ENCODE measurements at places on chromosomes 6 and 20.

DNA sequence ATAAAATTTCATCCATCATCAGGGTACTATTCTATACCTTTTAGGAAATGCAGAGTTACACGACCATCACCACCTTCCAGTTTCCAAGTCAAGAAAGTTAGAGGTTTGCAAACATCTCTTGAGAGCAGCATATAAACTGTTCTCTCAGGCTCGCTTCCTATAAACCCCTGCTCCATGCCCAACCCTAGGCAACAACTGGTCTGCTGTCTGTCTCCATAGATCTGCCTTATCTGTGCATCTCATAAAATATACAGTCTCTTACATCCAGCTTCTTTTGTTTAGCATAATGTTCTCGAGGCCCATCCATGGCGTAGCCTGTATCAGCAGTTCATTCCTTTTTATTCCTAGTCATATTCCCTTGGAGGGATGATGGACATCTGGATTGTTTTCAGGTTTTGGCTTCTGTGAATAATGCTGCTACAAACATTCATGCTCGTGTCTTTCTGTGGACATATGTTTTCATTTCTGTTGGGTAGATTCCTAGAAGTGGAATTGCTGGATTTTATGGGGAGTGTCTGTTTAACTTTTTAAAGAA is 6.1 kb downstream of the PTPRT start:
- no peak for DNase-seq

DNA sequence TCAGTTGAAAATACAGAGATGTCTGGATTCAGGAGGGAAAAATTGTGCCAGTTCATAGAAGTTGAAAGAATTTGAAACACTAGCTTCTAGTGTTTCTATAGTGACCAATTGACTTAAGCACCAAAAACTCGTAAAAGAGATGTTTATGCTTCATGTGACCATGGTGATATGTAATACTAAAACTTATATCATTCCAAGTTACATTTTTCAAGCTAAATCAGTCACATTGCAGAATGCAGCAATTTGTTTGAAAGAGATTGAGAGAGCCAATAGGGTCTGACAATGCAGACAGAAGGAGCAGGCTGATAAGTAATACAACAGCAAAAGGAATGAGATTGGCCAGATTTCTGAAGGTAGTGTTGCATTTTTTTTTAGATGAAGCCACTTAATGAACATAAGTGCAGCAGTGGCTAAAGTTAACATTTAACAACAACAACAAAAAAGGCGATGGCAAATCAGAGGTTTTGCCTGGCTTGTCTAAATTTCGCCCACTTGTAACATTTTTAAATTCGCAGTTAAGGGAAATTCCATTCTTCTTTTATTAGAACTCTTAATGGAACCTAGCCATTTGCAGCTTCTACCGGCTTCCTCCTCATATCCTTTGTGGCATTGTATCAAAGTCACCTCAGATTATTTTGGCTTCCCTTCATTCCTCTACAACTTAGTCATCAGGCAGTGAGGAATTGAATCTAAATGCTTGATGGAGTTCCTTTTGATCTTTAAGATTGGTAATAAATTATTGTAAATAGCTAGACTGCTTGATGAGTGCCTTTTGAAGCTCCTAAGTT is 484.0 kb upstream of the SOX4 start:
- peak; percentile 73 for DNase-seq

DNA sequence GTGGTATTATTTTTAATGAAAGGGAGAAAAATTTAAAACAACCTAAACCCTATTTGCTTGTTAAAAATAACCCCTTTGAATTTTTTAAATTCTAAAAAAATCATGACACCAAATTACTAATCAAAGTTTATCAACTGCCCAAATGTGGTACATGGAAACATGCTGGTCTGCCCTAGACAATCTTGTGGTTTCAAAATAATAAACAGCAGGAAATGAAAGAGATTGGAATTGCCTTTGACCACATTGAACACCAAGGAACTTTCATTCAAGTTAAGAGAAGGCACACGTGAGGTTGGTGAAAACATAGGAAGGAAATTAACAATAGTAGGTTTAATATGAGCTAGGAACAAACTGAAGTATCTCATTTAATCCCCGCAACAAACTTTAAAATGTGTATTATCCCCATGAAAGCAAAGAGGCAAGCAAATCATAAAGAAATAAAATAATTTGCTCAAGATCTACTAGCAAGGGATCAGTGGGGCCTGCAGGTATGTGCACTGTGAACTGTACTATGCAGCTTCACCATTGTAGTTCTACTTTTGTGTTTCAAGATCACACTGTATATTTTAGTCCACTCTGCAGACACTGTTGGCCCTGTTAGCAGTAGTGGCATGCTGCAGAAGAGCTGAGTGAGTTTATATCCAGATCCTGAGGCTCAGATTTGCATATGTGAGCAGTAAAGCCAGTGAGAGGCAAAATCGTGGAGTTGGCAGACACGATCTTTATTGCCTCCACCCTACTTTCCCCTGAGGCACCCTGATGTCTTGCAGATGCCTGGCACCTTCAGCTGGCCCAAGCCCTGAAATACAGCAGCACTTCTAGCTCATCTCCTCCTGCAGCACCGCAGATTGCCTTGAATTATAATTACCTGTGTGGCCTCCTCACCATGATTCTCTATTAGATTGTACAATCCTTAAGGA is 157.8 kb upstream of the TENT5A start:
- DNase-seq = no peak

GRCh38 chr6:17305219-17306001 is 24.2 kb downstream of the RBM24 start:
- DNase-seq = no peak

GRCh38 chr20:64219202-64219601 is 36.3 kb upstream of the PCMTD2 start:
- no peak for DNase-seq

DNA sequence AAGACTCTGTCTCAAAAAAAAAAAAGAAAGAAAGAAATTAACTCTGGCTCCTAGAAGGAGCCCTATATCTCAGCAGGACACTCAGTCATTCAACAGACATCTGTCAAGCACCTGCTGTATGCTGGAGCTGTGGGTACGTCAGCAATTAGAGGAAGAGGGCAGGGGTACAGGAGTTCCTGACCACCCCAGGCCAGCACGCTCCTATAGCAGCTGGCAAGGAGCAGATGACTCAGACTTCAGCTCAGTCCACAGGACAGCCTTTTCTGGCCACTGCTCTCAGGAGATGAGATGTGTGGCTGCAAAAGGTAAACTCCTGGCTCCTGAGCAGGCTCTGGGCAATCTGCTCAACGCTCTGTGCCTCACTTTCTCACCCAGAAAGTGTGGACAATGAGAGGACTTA is 1.7 kb upstream of the RTEL1 start:
- no peak for DNase-seq

DNA sequence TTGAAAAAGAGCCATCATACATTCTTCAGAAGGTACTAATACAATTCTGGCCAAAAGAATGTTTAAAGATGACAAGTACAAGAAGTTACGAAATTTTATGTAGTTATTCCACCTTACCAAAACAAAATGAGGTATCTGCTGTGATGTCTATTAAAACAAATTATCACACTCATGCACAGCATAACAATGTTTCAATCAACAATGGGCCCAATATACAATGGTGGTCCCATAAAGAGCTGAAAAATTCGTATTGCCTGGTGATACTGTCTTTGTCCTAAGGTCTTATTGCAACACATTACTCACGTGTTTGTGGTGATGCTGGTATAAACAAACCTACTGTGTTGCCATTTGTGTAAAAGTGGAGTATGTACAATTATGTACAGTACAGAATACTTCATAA is 3.6 kb upstream of the NUP153 start:
- no peak for DNase-seq

DNA sequence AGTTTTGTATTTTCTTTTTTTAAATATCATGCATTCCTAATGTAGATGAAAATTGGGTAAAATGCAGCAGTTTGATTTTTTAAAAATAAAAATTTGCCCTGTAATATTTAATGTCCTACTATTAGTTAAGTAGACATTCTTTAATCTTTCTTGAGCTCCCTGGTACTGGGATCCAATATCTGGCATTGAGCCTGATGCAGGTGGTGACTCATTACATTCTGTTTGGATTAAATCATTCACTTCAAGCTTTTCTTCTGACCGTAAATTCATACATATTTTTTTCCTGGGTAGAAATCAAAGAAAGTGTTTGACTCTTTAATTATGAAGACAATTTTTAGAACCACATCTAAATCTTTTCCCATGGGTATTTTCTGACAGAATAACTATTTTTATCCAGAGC is 768.8 kb upstream of the SLC35B3 start:
- peak; percentile 76 for DNase-seq

DNA sequence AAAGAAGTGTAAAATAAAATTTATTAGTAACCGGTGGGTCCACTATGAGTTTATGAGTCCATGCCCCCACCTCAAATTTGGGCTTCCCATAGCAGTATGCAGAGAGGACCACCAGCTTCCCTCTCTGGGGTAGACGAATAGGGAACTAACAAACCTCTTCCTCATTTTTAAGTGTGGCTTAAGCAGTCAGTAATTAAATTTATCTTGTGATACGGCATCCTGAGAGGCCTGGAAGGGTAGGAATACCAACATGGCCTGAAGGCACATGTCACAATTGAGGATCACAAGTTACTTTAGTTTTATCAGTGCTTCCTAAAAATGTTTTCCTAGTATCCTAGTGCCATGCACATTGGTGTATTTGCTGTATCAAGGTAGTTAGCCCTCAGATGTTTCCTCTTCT is 239.9 kb downstream of the HIVEP2 start:
- DNase-seq = no peak

GRCh38 chr6:150410399-150410798 is 41.6 kb downstream of the IYD start:
- no peak for DNase-seq

DNA sequence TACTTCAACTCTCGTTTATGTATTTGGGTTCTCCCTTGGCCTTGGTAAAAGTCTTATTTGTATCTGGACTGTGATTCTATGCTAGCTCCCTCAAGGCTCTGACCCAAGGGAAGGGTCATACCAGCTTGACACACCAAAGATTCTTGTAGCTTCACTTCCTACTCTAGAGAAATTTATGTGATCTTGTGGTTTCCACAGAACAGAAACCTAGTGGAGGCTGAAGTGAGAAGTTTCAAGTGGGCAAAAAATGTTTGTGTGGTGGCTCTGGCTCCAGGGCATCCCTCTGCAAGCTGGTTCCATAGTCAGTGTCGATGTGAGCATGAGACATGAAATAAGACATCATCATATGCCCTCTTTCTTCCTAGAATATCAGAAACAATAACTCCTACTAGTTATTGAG is 48.1 kb upstream of the TNFRSF21 start:
- no peak for DNase-seq

- peak; percentile 56 for DNase-seq
Measured at GRCh38 chr6:30915591-30915946, 1.5 kb downstream of the VARS2 start.

DNA sequence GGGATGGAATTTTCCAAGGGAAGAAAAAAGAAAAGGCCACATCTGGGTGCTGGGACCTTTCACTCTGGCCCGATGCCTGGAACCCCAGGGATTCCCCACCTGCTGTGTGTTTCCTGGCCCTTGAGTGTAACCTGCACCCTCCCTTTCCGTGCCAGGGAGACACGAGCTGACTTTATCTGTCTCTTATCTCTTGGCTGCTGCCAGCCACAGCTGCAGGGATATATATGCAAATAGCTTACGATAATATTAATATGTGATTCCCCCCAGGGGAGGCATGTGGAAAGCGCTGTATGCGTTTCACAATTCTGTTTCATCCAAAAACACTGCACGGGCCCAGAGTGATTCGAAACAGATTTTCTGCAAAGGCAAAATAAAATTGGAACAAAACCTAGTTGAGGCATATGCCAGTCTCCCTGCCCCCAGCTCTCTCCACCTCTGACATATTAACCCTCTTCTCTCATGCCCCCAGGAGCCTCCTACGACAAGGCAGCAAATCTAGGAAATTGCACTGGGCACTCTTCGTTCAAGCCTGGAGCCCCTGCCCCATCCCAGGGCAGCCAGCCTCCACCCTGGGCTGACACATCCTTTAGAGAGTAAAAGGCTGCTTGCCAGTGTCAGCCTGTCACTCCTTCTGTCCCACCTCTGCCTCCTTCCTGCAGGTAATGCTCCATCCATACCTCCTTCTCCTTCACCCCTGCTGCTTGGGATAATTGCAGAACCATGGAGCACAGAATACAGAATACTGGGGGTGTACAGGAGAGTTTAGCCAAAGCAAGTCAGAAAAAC is 1.3 kb downstream of the RIPOR3 start:
- DNase-seq = no peak

GRCh38 chr6:161244725-161245124 is 29.1 kb downstream of the AGPAT4 start:
- no peak for DNase-seq

DNA sequence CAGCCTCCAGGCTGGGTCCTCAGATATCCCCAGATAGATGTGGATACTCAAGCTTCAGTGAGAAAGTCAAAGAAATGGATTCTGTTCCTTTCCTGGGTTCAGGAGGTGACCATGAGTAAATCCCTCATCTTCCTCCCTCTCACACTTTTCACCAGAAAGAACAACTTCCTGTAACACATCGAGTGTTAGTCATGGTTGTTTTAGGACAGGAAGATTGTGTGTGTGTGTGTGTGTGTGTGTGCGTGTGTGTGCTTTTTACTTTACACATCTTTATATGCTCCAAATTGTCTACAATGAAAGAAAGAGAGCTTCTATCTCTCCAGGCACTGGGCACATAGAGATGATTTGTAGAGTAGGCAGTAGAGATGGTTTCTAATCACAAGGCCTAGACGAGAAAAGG is 139.9 kb downstream of the TBXT start:
- no peak for DNase-seq

- peak; percentile 32 for DNase-seq
Measured at GRCh38 chr6:96899019-96899418, 1.3 kb upstream of the NDUFAF4 start.

DNA sequence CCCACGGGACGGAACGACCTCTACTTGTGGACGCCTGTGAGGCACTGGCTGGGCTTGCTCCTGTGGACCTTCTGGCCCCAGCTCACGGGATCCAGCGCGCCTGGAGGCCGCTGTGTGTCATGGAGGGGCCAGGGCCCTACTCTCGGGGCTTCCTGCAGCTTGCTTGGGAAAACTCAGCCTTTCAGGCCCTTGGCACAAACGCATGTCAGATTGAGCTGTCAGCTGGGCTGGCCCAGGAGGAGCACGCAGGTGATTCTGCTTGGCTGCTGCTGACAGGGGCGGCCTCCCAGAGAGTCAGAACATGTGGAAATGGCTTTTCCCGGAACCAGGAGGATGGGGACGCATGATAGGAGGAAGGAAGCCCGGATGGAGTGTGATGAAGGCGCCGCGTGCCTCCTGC is 39.7 kb downstream of the TMEM181 start:
- no peak for DNase-seq

GRCh38 chr6:138285800-138286199 is 67.5 kb upstream of the PBOV1 start:
- no peak for DNase-seq

GRCh38 chr20:17809362-17810061 is 109.7 kb downstream of the BANF2 start:
- DNase-seq = no peak

DNA sequence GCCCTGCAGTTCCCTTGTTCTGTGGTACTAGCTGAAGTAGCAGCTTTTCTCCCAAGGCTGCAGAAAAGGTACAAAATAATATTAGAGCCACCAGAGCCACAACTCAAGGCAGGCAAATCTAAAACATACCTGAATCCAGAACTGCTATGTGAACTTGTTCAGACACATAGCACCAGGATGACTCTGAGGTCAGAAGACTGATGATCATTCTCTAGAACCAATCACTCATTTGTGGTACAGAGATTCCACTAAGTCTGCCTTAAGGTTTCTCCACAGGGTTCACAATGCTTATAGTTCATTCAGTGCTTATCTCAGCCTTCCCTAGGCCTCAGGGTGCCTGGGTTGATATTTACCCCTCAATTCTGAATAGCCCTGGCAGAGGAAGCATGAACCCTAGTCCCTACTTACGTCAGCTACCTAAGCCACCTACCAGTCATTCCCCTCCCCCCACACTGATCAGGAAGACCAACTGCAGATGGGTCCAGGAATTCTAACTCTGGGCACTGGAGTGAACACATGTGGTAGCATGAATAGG is 140.9 kb upstream of the MOCS1 start:
- DNase-seq = no peak

Measured in HFF-Myc (cell line).